ENCODE measurements at places on chromosomes 3 and 15.

DNA sequence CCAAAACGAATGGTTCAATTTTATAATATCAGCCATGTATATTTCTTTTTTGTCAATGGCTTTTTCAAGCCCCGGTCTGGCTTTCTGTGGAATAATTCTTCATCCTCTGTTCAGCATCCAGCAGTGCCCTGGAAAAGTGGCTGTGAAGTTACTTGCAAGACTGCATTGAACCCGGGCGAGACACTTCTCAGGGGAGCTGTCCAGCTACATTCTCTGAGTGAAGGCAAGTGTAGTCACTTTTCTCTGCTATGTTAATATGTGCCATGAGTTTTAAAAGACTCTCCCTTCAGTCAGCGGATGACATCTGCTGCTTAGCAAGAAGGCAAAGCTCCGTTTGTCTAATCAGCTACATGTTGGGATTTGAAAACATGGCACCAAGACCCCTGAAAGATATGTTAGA lies 81.3 kb upstream of the RGMA start:
- no peak for DNase-seq

GRCh38 chr15:64690578-64691296 lies 84.7 kb downstream of the RBPMS2 start:
- no peak for DNase-seq

- no peak for DNase-seq
These were observed 164.7 kb upstream of the UMPS start for GRCh38 chr3:124565551-124565950.

- no peak for DNase-seq
These were observed 9.1 kb downstream of the EOMES start for GRCh38 chr3:27713078-27713423.

DNA sequence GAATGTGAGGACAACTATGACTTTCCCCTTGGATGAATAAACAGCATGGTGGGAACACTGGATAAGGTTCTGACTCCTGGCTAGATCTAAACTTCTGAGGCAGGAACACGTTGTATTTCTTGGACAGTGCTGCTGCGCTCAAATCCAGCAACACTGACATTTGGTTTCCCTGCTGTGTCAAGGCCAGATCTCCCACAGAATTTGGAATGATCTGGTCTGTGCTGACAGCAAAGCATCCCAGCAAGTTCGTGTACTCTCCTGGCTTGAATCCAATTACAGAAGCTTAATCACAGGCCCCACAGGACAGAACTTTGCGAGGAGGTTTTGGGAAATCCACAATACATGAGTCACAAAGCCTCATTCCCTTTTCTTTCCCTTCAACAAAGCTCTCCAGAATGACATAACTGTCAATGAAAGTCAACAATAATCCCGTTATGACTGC lies 92.5 kb downstream of the ADAMTS9 start:
- no peak for DNase-seq

GRCh38 chr3:41288785-41289184 lies 89.5 kb downstream of the CTNNB1 start:
- no peak for DNase-seq

DNA sequence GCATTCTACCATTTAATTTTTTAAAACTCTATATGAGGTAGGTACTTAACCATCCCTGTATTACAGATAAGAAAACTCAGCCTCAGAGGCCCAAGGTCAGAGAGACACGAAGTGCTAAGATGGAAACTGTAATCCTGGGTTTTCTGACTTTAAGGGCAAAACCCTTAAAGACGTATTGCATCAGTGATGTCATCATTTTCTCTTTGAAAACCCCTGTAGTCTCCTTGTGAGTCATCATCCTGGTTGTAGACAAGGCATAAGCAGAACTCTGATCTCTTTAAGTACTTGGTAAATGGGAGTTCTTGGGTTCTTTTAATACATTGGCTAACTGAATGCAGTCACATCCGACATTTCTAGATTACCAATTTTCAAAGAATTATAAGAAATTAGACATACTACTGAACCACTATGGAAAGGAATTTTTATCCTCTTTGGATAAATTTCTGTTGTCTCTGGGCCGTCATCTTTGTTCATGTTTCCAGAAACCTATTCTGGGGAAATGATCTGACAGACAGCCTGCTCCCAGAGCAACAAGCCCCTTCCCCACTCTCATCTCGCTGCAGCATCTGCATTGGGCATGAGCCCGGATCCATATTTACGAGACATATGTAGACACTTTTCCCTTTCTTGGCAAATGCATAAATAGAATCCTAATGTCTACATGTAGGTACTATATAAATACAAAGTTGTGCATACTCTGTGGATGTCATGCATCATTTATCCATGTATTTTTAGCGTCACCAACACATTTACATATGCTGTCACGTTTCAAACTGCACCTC lies 48.7 kb upstream of the MDFIC2 start:
- no peak for DNase-seq

DNA sequence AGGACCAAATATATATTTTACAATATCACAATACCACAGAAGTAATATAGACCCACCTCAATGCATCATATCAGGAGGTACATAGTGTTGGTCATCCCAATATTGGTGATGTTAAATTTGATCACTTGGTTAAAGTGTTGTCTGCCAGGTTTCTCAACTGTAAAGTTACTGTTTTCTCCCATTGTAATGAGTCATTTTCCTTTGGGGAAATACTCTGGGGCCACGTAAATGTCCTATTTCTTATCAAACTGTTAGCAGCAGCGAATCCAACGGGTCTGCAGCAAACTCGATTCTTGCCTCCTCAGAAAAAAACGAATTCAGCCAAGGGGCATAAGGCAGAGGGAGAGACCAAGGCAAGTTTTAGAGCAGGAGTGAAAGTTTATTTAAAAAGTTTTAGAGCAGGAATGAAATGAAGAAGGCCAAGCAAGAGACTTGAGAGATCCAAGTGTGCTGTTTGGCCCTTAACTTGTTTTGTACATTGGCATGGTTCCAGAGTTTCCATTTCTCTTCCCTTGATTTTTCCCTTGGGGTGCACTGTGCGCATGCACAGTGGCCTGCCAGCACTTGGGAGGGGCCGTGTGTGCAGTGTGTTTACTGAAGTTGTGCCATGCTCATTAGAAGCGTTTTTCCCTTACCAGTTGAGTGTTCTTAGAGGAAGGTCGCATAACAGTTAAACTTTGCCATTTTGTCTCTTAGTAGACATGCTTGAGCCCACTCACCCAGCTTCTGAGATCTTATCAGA lies 512.5 kb downstream of the AGBL1 start:
- DNase-seq: no peak

DNA sequence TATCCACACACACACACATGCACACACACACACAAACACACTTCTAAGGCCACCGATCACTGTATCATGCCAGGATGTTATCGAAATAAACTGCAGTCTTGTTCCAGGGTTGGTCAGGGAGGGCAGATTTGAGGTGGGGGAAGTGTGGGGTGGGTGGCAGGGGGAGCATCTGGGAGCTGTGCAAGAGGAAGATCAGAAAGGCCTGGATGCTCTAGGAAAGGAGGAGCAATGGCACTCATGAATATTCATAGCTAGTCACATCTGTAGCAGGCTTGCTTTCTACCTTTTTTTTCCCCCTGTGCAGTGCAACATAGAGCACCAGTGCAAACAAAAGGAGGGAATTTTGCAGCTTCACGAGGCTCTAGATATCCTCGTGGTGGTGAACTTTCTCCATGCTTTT lies 84.9 kb downstream of the MEIS2 start:
- DNase-seq: no peak

DNA sequence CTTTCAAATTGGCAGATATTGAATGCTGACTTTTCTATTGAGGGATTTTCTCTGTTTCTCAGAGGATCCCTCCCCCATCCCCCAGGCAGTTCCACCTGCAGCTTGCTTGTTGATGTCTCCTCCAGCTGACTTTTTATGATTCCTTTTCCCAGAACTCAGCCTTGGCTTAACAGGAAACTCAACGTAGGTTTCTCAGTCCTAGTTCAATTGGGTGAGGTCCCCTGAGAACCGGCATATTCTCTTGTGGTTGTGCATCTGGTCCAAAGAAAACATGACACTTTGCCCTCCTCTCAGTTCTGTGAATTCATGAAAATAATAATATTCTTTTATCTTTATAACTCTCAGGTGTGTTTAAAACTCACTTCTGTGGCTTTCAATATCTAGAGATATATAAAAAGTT lies 1222.1 kb downstream of the OTOL1 start:
- DNase-seq: no peak

DNA sequence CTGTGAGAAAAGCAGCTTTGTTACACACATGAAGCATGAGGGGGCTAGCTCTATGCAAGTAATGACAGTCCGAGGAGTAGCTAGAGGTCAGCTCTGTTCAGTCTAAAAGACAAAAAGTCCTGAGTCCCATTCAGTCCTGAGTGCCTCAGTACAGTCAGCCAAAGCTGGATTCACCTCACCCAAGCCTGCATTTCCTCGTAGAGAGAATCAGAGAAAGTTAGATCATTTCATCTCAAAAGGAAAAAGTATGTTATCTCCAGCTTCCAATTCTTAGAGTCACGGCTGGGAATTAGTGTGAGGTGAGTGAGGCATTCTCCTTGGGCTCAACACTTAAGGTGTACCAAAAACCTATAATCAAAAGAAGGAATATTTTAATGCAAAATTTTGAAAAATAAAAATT lies 5.9 kb upstream of the ACP3 start:
- DNase-seq: no peak

DNA sequence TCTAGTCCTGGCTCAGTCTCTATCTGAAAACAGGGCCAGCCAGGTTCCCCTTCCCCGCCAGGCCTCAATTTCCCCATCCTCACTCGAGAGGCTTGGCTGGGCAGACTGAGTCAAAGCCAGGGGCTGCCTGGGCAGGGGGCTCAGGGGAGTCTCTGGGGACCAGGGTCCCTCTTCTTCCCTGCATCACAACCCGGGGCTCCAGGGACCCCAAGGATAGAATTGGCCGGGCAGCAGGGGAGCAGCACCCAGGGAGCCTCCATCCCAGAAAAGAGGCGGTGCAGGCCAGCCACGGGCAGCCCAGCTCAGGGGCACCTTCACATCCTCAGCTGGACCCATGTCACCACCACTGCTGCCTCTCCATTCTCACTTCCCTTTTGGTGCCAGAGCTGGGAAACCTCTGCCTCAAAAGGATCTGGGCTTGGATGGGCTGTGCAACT lies 13.3 kb upstream of the PLXND1 start:
- no peak for DNase-seq

GRCh38 chr3:175193815-175194518 lies 334.8 kb downstream of the NAALADL2 start:
- no peak for DNase-seq

DNA sequence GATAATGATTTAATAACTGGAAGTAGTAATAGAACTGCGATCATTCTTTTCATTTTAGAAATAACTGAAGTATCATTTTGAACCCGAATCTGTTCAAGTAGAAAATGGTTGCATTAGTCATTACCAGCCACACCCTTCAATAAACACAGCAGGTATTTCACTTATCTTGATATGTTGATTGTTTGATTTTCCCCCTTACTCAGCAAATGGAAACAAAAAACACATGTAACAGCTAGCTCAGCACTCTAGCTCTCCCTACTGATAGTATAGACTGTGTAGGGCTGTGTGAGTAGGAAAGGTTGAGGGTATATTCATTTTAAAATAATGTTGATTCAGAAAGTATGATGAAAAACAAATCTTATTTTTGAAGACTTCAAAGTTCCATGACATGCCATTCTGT lies 1.1 kb upstream of the GPR149 start:
- no peak for DNase-seq

GRCh38 chr3:194097141-194097882 lies 38.6 kb upstream of the HES1 start:
- no peak for DNase-seq

- no peak for DNase-seq
These were observed 42.2 kb upstream of the PTX3 start for GRCh38 chr3:157394411-157394810.

GRCh38 chr3:61777483-61777882 lies 216.1 kb downstream of the PTPRG start:
- DNase-seq: no peak

GRCh38 chr3:175346573-175347356 lies 487.6 kb downstream of the NAALADL2 start:
- no peak for DNase-seq
